ENCODE measurements at places on chromosomes 4 and X.
A peak's percentile ranks its signal among the peaks of the same experiment; 100 is the strongest.

GRCh38 chr4:15398001-15398400 lies 29.8 kb upstream of the C1QTNF7 start:
- DNase-seq = no peak

- DNase-seq = no peak
Observed at GRCh38 chr4:87559090-87559837, 30.1 kb upstream of the SPARCL1 start.

DNA sequence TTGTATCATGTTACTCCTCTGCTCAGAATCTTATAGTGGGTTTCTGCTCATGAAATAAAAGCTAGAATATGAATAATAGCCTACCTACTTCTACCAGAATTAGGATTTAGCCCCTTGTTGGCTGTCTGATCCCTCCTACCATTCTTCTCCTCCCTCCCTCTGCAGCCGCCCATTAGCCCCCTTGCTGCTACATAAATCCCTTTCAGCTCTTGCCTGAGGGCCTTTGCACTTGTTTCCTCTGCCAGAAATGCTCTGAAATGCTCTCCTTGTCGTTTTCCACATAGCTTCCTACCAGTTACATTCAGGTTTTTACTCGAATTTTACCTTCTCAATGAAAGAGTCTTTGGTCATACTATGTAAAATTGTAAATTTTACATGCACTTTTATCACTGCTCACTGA lies 159.2 kb downstream of the ADGRL3 start:
- no peak for DNase-seq

- no peak for DNase-seq
Observed at GRCh38 chr4:138981930-138982390, 33.6 kb upstream of the NOCT start.

GRCh38 chr4:67236788-67237187 lies 308.5 kb downstream of the CENPC start:
- DNase-seq = no peak

DNA sequence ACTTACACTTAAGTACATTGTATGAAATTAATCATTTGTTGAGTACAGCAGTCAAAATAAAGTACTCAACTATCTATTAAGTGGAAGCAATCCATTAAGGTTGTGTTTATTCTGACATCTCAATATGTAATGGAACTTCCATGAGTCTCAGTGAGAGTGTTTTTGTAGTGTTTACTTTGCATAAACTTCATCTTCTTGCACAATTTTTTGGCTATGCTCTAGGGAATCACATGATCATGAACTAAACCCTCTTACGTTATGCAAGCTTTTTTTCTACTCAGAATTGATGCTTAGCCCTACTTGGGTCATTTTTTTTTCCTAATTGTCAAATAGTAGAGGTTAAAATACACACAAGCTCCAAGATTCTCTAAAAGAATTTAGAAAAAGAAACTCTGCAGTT lies 21.1 kb upstream of the PIGA start:
- DNase-seq = no peak

DNA sequence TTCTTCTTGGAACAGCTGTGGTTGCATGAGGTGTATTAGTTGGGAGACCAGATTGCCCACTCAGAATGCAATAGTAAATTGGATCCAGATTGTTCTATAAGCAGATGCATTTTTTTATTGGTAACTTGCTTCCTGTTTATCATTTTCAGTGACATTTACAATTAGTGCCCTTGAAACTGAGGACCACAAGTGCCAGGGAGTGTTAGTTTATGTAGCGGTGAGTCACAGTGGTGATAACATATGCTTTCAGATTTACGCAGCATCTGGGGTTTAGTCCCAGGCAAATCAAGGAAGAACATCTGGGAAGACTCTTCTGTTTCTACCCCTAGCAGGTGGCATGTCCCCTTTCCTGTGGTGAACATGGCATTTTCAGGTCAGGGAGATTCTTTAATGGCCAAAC lies 24.1 kb downstream of the FRMPD4 start:
- DNase-seq = no peak

DNA sequence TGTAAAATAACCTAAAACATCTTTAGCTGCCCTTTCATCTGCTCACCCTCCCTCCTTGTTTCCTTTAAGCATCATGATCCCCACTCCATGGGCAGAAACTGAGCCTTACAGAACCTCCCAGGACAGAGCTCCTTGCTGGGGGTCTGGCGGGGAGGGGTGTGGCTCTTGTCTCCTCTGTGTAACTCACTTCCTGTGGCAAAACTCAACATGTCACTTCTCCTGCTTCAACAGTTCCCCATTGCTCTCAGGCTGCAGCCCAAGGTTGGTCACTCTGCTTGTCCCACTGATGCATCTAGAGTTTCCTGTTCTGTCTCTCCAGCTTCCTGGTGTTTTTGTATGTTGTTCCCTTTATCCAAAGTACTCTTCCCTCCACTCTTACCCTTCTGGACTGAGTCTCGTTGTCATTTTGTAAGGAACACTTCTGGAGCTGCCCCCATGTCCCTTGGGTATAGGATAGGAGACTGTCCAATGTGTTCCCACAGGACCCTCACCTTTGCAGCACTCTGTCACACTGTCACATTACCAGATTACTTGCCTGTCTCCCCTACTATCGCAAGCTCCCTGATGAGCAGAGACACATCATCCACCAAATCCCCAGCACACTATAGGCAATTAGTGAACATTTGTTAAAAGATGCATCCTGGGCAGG lies 19.6 kb downstream of the TMEM31 start:
- DNase-seq = no peak

GRCh38 chr4:7322166-7322991 lies 112.4 kb downstream of the PSAPL1 start:
- peak; percentile 91 for DNase-seq

- DNase-seq = peak; percentile 18
Observed at GRCh38 chr4:165403637-165404036, 24.8 kb downstream of the CPE start.

- DNase-seq = no peak
Observed at GRCh38 chr4:76600447-76600846, 165.4 kb downstream of the SHROOM3 start.

- DNase-seq = peak; percentile 57
Observed at GRCh38 chrX:18354369-18355223, at the start of gene SCML2. SCML2 (minus strand) TSS chrX:18354688; CDS start chrX:18334071, 20,617 bp downstream.

DNA sequence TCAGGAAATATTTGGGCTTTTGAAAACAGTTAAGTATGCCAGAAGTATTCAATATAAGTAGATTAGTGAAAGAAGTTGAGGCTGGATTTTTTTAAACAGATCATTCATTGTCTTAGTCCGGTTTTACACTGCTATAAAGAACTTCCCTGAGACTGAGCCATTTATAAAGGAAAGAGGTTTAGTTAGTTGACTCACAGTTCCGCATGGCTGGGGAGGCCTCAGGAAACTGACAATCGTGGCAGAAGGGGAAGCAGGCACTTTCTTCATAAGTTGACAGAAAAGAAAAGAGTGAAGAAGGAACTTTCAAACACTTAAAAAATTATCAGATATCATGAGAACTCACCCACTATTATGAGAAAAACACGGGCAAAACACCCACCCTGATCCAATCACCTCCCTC lies 31.1 kb upstream of the CYLC1 start:
- DNase-seq = no peak

DNA sequence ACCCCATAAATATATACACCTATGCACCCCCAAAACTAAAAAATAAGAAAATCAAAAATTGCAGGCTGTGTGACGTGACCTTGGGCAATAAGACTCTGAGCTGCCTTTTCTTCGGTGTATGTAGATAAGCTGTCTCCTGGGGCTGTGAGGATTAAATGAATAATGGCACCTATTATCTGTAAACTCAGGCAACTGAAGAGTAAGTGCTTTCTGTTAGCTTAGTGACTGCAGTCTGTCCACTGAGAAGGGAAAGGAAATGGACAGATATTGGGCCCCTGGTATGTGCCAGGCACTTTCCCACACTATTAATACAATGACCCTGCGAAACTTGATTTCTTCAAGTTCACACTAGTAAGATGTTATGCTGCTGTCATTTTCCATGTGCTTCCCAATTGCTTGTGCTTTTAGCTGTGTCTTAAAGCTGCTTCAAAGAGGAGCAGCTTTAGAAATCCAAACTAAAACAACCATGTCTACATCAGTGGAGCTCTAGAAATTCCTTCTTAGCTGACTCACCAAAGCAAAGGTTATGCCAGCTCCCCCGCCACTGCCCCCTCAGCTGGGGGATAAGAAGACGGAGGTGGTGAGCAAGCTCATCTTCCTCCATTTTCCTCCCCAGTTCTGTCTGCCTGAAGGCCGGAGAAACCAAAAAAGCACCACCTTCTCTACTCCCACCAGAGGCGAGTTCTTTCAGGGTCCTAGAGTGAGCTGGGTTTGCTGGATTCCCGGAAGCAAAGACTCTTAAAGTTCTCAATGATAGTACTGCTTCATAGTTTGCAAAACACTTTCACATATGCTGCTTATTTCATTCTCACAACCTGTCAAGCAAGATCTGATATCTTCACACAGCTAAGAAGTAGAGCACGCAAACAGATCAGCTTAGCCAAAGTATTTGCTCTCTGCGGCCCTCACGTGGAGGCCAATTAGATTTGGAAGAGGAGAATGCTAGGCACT lies 8.8 kb upstream of the DGAT2L6 start:
- no peak for DNase-seq

DNA sequence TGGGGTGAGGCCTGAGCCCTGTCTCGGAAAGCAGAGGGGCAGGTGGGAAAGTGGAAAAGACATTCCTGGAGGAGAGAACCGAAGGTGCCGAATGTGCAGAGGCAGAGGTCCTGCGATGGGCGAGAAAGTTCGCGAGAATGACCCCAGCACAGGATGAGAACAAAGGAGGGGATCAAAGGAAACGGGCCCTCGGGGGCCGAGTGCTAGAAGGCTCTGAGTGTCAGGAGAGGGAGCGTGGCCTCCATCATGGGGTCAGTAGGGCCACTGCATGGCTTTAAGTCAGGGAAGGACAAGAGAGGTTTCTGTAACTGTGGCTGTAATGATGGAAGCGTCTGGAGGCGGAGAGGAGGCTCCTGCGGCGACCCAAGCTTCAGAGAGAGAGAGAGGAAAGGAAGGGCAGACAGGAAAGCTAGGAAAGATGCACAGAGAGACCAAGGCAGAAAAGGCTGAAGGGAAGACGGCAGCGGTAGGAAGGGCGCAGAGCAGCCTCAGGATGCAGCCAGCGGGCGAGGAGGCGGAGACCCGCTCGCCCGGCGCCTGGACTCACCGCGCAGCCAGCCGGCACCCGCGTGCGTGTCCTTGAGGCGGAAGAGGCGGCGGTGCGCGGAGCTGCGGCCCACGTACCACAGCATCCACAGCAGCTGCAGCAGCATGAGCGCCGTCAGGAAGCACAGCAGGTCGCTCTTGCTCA lies 669 bp downstream of the OTOP1 start:
- peak; percentile 17 for DNase-seq

GRCh38 chrX:66074920-66075879 lies 35.3 kb upstream of the VSIG4 start:
- DNase-seq = no peak

DNA sequence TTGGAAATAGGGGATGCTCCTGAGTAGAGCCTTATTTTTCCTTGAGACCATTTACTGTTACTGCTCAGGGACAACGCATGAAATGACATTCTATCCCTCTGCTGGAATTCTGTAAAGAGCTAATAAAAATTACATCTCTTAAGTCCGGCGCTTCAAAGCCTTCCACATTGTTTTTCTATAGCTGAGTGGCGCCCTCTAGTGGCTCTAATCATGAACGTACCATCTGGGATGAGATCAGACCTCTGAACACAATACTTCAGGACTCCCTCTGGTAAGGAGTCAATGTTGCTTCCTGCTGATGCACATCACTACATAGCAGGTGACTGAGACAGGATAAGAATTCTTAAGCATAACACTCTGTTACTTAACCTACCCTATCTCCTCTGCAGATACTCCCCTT lies 6.0 kb downstream of the HMGN5 start:
- DNase-seq = peak; percentile 63

GRCh38 chr4:138522366-138522765 lies 280.2 kb upstream of the SLC7A11 start:
- DNase-seq = peak; percentile 10

GRCh38 chrX:72477781-72478181 lies 94.9 kb downstream of the HDAC8 start:
- no peak for DNase-seq

- DNase-seq = peak; percentile 23
Observed at GRCh38 chr4:99885063-99885664, 9.1 kb downstream of the LAMTOR3 start.

DNA sequence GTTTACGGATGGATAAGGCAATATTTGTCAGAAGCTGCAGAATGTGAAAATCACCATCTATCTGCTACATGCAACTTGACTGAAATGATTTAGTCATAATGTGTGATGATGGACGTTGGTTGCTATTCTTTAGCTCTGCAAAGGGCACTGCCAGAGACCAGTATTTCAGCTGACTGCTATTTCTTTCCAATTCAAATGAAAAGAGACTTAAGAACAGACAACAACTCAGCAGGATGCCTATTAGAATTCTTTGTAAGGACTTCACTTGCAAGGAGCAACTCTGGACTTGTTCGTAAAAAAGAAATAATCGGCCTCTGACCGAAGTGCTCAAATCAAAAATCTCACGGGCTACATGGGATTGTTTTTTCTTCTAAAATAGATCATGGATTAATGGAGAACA lies 262.7 kb downstream of the DHX15 start:
- DNase-seq = no peak

GRCh38 chrX:41946989-41947612 lies 23.7 kb upstream of the CASK start:
- peak; percentile 27 for DNase-seq
